ENCODE measurements at places on chromosomes 4 and X.

- DNase-seq, result no peak
Observed at GRCh38 chrX:104310657-104311254, 56.0 kb upstream of the ESX1 start.

DNA sequence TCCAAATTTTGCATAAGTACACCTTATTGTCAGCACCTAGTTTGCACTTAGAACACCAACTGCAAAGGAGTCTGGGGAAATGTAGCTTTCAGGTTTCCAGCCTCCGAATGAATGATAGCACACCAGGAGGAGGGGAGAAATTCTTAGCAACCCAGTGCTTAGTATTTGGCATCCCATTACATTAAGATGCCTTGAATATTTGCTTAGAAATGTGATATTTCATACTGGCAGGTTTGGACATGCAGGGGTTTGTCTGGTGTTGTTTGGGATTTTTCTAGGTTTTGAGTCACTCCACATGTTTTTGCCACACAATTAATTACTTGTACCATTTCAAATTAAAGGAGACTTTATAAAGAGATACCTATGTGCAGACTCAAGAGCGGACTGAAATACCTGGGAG lies 60.3 kb upstream of the CAMK2D start:
- DNase-seq, result no peak

DNA sequence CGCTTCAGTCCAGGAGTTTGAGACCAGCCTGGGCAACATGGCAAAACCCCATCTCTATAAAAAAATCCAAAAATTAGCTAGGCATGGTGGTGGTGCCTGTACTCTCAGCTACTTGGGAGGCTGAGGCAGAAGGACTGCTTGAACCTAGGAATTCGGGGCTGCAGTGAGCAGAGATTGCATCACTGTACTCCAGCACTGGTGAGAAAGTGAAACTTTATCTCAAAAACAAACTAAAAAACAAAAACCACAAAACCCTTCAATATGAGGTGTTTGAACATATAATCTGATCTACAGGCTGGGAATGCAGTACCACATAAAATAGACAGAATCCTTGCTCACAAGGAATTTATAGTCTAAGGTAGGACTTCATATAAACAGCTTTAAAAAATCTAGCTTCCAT lies 103.9 kb downstream of the PDS5A start:
- no peak for DNase-seq

DNA sequence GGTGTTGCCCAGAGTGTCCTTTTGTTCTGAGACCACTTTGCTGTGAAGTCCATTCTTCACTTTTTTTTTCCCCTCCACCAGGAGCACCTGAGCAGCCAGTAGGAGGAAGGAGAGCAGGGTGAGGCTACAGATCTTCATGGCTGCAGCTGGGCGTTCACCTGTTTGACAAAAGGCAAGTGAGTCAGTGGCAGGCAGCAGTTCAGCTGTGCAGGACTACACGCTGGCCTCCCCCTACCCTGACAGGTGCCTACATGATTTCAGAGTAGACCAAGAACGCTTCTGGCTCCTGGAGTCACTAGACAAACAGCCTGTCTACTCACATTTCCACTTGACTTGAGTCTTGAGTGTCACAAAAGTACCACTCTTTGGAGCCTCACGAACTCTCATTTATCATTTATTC lies 2.0 kb downstream of the FGFBP1 start:
- no peak for DNase-seq

- no peak for DNase-seq
Observed at GRCh38 chr4:1795299-1796195, 2.5 kb downstream of the FGFR3 start.

GRCh38 chr4:159239629-159240028 lies 136.8 kb downstream of the RAPGEF2 start:
- DNase-seq, result no peak

All from activated CD4-positive, alpha-beta T cell treated with anti-CD3 and anti-CD28 coated beads, Interleukin-2, amount 50 U/mL, for 48 hours (primary cell).